Stimulated activated CD4-positive, alpha-beta T cell treated with anti-CD3 and anti-CD28 coated beads, Interleukin-1b, Interleukin-23, amount 100 ng/mL, for 1 hour (primary cell): ENCODE measurements at places on chromosomes 5 and 9.

- DNase-seq = no peak
These were observed 39.1 kb downstream of the SYK start for GRCh38 chr9:90840696-90841095.

- no peak for DNase-seq
These were observed 154.3 kb downstream of the DENND1A start for GRCh38 chr9:123775289-123776284.

- DNase-seq = no peak
These were observed 34.2 kb upstream of the RASGRF2 start for GRCh38 chr5:80925931-80926330.

DNA sequence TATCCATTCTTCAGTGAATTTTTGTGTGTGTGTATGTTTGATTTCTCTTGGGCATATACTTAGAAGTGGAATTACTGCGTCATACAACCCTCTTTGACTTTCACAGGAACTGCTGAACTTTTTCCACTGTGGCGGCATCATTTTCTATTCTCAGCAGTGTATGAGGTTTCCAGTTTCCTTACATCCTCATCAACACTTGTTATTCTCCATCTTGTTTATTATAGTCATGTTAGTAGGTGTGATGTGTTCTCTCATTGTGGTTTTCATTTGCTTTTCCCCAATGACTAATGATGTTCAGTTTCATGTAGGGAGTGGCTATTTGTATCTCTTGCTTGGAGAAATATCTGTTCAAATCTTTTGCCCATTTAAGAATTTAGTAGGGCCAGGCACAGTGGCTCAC is 2.6 kb downstream of the ZNF79 start:
- DNase-seq = no peak

DNA sequence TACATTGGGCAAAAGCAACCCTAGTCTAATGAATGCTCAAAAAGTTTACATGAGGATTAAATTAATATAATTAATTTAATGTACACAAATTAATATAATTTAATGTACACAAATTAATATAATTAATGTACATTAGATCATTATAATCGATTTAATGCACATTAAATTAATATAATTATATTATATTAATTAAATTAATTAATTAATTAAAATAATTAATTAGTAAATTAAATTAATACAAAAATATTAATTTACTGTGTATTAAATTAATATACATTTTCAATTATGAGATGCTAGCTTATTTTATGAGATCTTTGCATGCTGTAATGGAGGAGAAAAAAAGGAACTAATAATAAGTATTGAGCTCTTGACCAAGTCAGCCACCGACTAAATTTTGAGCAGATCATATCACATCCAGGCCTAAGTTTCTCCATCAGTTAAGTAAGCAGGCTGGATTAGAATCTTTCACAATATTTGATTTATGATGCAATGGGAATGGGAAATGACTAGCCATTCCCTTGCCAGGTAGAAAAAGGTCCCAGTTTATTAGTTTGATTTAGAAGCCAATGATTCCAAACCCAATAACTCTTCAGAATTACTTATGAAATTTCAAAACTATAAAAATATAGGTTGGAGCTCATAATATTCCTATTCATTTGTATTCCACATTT is 533.4 kb upstream of the GRIA1 start:
- no peak for DNase-seq

DNA sequence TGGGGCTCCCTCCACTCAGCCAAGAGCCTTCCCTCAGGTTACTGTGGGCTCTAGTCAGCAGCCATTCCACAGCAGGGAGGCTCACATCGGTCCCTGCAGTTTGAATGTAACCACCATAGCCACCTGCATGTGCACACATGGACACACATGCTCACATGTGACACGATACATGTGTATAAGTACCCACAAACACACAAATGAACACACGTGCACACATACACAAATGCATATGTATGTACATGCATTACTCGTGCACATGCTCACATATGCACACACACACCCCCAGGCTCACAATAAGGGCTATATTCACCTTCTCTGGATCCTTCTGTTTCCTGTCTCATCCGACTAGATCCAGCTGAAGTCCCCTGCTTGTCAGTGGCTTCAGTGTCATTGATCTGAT is 36.2 kb downstream of the UBE2QL1 start:
- no peak for DNase-seq

DNA sequence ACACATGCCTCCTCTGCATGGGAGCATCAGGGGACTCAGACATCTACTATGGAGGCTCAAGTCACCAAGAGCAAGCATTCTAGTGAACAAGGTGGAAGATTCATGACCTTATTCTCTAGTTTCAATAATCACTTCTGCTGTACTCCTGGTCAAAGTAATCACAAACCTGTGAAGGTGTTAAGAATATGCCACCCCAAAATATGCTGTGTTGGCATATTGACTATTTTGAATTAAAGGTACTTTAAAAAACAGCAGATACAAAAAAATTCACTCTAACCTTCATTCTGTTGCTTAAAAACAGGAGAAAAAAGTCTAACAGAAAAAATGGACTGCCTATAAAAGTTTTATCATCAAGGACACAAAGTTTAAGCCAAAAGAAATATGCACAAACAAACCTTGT is 607.8 kb upstream of the TYRP1 start:
- DNase-seq = no peak
